ENCODE measurements at places on chromosomes 1 and 21.
A peak's percentile ranks its signal among the peaks of the same experiment; 100 is the strongest.

GRCh38 chr1:12163210-12163609 is 3.6 kb upstream of the TNFRSF1B start:
- no peak for DNase-seq

- no peak for DNase-seq
These were observed 1328.6 kb downstream of the MRPL39 start for GRCh38 chr21:24278711-24279110.

DNA sequence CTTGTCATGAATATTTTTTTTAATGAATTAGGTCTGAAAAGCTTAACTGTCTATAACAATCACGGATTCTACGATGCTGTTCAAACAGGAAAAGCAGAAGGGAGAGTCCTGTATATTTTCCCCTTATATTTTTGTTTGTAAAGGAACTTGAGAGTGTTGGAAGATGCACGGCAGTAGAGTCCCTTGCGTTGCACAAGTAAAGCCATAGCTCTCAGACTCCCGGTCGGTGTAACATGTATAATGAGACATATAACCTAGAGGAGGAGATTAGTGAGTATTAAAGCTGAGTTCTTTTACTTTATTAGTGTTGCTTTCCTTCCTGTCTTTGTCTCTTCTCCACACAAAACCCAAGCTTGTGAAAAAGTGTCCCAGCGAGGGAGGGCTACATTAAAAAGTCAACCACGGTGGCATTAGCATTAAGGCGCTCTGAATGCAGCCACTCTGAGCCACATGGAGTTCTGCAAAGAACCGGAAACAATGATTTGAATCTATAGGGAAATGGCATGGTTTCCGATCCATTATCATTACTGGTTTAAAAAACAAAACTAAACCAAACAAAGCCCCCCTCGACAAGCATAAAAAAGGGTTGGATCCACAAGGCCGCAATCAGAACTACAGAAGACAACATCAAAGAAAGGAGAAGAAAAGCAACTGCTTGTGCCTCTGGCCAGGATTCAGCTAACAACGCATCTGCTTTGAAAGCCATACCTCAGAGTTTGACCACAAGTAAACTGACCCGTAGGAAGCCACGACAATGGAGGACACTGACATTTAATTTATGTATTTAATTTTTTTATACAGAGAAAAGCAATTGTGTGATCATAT is 356.8 kb downstream of the LMO4 start:
- DNase-seq, result no peak

DNA sequence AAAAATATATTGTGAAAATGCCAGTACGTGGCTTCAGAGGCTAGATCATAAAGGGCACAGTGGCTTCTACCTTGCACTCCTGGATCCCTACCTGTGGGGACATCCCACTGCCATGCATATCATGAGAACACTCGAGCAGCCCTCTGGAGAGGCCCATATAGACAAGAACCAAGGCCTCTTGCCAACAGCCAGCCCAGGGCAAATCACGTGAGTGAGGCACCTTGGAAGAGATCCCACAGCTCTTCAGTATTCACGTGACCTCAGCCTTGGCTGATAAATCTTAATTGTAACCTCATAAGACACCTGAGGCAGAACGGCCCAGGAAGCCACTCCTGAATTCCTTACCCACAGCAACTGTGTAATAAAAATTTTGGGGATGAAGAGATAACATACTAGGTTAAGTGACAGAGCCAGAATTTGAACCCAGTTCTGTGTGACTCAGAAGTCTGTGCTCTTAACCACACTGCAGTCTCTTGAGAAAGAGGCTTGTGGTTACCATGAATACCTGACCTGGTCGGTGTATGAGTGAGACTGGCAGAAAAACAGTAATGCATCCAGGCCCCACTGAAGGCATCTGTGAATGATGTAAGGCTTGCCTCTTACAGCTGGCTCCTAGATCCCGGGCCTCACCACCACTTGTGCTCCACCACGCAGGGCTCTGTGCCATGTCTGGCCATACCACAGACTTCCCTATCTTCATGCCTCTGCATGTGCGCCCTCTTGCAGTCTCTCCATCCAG is 6.9 kb upstream of the A3GALT2 start:
- DNase-seq, result peak; percentile 96

- DNase-seq, result no peak
These were observed 57.4 kb upstream of the AJAP1 start for GRCh38 chr1:4597020-4597419.

- DNase-seq, result no peak
These were observed 137.0 kb upstream of the DPT start for GRCh38 chr1:168865850-168866620.

DNA sequence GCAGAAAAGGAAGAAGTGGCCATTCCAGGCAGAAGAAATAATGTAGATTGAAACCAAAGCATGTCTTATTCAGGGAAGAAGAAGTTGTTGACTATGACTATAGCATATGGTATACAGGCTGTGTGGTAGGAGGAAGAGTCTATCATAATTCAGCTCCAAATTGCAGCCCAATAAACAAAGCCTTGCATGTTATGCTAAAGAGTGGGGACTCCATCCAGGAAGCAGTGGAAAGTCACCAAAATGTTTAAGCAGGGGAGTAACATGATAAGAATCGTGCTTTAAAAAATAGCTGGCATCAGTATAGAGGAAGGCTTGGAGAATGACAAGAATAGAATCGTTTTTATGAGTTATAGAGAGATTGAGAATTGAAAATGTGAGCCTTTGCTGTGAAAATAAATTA is 213.3 kb upstream of the ADGRL2 start:
- no peak for DNase-seq

DNA sequence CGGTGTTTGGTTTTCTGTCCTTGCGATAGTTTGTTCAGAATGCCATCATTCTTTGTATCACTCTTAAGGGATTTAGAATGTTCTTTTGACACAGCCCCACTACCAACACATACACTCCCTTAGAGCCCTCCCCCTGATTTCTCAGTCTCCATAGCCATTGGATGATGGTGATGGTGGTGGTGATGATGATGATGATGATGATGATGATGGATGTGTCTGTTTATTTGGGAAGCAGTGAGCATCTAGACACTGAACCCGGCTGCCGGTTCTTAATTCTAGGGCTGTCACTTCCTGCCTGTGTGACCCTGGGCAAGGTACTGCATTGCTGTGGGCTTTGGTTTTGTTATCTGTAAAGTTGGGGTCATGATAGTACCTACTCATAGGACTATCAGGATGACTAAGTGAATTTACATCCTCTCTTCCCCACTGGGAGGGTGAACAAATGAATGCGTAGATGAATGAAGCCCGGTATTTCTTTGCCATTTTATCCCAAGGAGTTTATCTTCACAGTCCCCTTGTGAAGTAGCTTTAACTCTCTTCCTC is 100.7 kb downstream of the HUNK start:
- DNase-seq, result no peak

DNA sequence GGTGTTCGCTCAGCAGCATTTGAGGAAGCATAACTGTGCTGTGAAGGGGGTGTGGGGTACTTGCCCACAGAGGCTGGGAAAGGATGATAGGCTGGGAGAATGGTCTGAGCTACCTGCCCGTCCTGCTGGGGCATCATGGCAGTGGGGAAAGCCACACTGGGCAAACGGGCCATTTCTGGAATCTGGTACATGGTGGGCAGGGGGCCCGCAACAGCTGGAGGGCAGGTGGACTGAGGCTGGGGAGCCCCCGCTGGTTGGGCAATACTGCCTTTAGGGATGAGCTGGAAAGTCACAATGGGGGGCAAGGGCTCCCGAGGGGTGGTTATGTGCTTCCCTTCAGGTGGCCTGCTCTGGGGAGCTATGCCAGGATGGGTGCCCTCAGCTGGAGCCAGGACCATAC is 19.2 kb upstream of the ADAM30 start:
- DNase-seq, result no peak

DNA sequence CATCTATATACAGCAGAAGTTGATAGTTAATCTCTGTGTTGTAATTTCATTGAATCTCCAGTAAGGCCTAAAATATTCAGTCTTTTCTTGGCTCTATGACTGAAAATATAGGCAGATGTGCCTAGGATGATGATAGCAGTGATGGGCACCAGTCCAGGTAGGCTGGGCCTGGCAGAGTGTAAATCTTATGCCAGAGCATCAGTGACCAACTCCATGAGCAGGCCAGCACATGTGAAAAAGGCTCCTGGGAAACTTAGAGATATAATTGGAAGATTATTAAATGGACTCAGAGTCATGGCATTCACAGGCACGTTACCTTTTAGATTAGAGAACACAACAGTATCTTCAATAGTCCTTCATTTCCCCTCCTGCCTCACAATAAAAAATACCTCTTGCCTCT is 20.7 kb upstream of the CYYR1 start:
- DNase-seq, result no peak

GRCh38 chr1:200890818-200891773 is 3.6 kb upstream of the INAVA start:
- no peak for DNase-seq

GRCh38 chr1:5198328-5198727 is 543.9 kb downstream of the AJAP1 start:
- no peak for DNase-seq

DNA sequence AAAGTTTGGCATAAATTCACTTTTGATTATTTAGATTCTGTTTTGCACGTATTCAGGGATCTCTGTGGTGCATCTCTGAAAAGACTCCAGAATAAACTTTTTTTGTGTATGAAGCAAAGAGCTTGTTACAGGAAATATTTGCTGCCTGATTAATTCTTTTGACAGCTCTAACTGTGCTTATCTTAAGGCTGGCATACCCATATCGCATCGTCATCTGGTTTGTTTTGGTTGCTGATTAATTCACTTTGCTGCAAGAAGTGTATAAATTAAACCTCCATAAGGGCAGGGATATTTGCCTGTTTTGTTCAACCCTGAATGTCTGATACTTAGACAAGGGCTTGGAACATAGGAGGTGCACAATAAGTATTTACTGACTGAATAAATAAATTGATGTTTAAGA is 17.5 kb upstream of the DUSP10 start:
- DNase-seq, result no peak

- DNase-seq, result no peak
These were observed 4.2 kb downstream of the CSTB start for GRCh38 chr21:43771698-43772424.
